ENCODE measurements at places on chromosomes 3 and 15.

DNA sequence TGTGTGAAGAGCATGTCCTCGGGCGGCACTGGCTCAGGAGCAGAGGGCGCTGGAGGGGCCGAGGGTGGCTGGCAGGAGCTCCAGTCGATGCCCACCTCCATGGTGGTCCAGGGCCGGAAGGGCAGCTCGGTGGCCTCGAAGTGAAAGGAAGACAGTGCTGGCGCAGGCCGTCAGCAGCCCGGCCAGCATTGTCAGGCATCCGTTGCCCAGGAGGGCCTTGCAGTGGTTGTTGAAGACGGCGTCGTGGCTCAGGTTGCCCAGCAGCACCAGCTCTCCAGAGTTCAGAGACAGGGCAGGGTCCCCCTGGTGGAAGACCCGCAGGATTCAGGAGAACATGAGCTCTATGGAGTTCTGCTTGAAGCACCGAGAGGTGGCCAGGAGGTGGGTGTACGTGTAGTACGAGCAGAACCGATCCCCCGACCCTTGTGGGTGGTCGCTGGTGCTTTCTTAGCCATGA, 16.5 kb upstream of the SIAH2 start:
- DNase-seq: peak; percentile 35

- DNase-seq: no peak
Measured at GRCh38 chr3:133042778-133043177, 4.6 kb downstream of the TMEM108 start.

- no peak for DNase-seq
Measured at GRCh38 chr3:79985816-79986215, 218.0 kb upstream of the ROBO1 start.

GRCh38 chr3:54257125-54257720, 134.9 kb downstream of the CACNA2D3 start:
- no peak for DNase-seq

All from SK-N-SH (cell line).